HFFc6 (cell line): ENCODE measurements at places on chromosomes 7 and 10. TPM values are rescaled to one million over a fixed set of nuclear protein-coding genes. Genes with fewer than 3 reads are reported as not detected.

GRCh38 chr7:44182827-44183226, 6.4 kb downstream of the GCK start:
- H3K27ac ChIP-seq, result no peak overlapping the region
- H3K36me3 ChIP-seq, result peaks cover 18% of the 10 kb centered on the region
- peaks cover 18% of the 10 kb centered on the region for H3K27me3 ChIP-seq
- H3K4me3 ChIP-seq, result no peak overlapping the region
- H3K4me1 ChIP-seq, result peaks cover 24% of the 10 kb centered on the region
- DNase-seq, result no peak

DNA sequence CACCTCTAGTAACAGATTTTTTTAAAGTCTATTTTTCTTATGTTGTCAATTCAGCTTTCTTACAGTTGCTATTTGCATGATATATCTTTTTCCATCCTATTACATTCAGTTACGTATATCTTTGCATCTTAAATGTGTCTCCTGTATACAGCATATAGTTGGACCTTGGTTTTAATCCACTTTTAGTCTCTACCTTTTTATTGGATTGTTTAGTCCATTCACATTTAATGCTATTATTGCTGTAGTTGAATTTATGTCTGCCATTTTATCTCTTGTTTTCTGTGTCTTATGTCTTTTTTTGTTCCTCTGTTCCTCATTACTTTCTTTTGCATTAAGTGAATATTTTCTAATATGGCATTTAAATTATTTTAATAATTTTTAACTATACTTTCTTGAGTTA, 100.6 kb downstream of the EEPD1 start:
- H3K27ac ChIP-seq, result no peak overlapping the region
- peaks cover 2% of the 10 kb centered on the region; the same call in 1 of the 2 replicates for H3K27me3 ChIP-seq
- peaks cover 18% of the 10 kb centered on the region for H3K36me3 ChIP-seq

DNA sequence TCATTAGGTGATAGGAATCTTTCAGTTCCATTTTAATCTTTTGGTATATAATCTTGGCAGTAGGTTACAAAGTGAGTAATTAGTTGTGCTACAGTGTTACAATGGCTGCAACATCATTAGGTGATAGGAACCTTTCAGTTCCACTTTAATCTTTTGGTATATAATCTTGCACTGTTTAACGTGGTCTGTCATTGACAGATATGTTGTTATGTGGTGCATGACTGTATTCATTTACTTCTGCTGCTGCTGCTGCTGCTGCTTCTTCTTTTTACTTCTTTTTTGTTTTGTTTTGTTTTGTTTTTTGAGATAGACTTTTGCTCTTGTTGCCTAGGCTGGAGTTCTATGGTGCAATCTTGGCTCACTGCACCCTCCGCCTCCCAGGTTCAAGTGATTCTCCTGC, 28.6 kb downstream of the ST7 start:
- H3K27me3 ChIP-seq, result no peaks in the 10 kb centered on the region; the same call in 1 of the 2 replicates
- H3K4me1 ChIP-seq, result peaks cover 56% of the 10 kb centered on the region
- no peaks in the 10 kb centered on the region for H3K36me3 ChIP-seq
- H3K27ac ChIP-seq, result no peak overlapping the region

DNA sequence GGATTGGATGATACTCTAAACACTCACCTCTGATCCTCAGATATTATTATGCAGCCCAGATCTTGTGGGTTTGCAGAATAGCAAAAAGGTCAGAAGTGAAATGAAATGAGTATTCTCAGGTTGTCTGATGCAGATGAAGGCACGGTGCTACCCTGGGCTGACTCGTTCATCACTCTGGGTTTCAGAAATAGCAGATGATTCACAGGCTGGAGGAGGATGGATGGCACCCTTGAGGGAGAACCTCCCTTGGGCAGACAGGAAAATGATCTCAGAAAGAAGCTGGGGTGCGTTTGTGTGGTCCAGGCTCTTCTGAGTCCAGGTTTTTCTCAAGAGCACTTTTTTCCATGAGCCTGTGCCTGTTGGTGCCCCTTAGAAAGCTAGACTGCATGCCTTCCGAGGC, 515.8 kb upstream of the MKI67 start:
- H3K4me3 ChIP-seq, result no peak overlapping the region
- H3K36me3 ChIP-seq, result no peaks in the 10 kb centered on the region
- H3K4me1 ChIP-seq, result no peaks in the 10 kb centered on the region
- H3K27ac ChIP-seq, result no peak overlapping the region
- peaks cover 4% of the 10 kb centered on the region; the same call in 1 of the 2 replicates for H3K27me3 ChIP-seq

DNA sequence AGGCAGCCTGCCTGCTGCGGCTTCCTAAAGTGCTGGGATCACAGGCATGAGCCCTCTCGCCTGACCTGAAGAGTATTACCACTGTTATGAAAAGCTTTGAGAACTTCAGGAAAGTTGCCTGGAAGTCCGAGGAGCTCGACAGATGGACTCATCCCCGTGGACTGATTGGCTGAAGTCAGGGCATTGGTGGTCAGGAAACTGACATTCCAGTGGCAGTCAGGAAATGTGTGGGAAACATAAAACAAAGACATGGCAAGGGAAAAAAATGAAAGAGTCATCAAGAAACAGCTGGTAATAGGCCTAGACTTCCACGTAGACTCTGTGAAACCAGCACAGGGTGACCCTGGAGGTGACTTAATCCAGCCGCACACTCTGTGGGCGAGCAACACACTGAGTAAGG, 123.3 kb downstream of the CDH23 start:
- H3K36me3 ChIP-seq, result no peaks in the 10 kb centered on the region
- H3K27ac ChIP-seq, result no peak overlapping the region
- no peak for DNase-seq
- peaks cover 50% of the 10 kb centered on the region for H3K27me3 ChIP-seq
- no peaks in the 10 kb centered on the region for H3K4me1 ChIP-seq
- no peak overlapping the region for H3K4me3 ChIP-seq

GRCh38 chr10:102615361-102615760, 28.9 kb upstream of the TRIM8 start:
- DNase-seq, result no peak
- peaks cover 38% of the 10 kb centered on the region for H3K4me1 ChIP-seq
- H3K27ac ChIP-seq, result no peak overlapping the region
- no peaks in the 10 kb centered on the region for H3K36me3 ChIP-seq

GRCh38 chr10:124305131-124305530, 113.6 kb downstream of the OAT start:
- peaks cover 8% of the 10 kb centered on the region for H3K36me3 ChIP-seq
- H3K4me3 ChIP-seq, result no peak overlapping the region
- no peak for DNase-seq

DNA sequence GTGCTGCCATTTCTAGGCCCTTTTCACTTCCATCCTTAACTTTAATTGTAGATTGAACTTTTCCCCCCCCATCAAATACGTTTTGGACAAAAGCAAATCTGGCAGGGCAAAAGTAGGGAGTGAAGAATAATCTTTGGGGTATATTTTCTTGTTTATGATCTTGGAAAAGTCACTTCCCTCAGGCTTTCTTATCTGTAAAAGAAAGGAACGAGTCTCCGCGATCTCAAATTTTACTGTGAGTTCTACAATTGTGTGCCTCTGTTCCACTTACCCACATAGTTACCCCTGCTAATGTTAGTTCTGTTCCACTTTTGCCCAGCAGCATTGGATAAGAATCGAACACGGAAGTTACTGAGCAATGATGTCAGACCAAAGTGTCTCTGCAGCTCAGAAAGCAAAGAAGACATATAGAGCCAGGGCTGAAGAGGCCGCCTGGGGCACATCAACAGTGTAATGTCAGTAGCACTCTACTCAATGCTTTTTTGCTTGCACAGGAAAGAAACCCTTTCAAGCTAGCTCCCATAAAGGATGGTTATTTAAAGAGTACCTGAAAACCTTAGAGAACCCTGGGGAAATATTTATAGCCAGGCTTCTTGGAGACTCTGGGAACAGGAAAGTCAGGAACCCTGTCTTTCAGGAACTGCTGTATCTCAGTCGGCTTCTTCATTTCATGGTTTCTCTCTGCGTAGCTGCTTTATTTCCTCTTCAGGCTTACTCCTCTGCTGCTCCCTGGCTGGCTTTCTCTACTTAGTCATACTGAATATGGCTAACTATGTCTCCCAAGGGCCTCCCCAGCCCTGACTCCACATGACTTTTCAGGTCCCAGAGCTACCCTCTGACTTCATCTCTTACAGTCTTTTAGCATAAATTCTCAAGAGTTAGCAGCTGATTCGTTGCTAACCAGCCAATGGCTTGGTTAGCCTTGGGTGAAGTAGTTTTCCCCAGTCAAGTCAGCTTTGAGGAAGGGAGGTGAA, 123.7 kb upstream of the FAM3C start:
- no peaks in the 10 kb centered on the region; the same call in 1 of the 2 replicates for H3K27me3 ChIP-seq
- peaks cover 5% of the 10 kb centered on the region; the same call in 1 of the 2 replicates for H3K4me1 ChIP-seq
- peak overlapping the region; percentile 2; the same call in 1 of the 2 replicates for H3K27ac ChIP-seq
- H3K4me3 ChIP-seq, result no peak overlapping the region

GRCh38 chr7:1513657-1514095, 9.5 kb upstream of the INTS1 start:
- peak overlapping the region; percentile 69 for H3K27ac ChIP-seq
- peak overlapping the region; percentile 26; the same call in 1 of the 2 replicates for H3K4me3 ChIP-seq
- H3K27me3 ChIP-seq, result peaks cover 6% of the 10 kb centered on the region; the same call in 1 of the 2 replicates
- DNase-seq, result no peak
- H3K36me3 ChIP-seq, result no peaks in the 10 kb centered on the region
- peaks cover 27% of the 10 kb centered on the region for H3K4me1 ChIP-seq

GRCh38 chr10:95275726-95276366, 15.0 kb downstream of the PDLIM1 start:
- H3K4me1 ChIP-seq, result peaks cover 77% of the 10 kb centered on the region
- no peaks in the 10 kb centered on the region; the same call in 1 of the 2 replicates for H3K27me3 ChIP-seq
- peak; percentile 59 for DNase-seq
- H3K4me3 ChIP-seq, result peak overlapping the region; percentile 51
- peaks cover 12% of the 10 kb centered on the region for H3K36me3 ChIP-seq

DNA sequence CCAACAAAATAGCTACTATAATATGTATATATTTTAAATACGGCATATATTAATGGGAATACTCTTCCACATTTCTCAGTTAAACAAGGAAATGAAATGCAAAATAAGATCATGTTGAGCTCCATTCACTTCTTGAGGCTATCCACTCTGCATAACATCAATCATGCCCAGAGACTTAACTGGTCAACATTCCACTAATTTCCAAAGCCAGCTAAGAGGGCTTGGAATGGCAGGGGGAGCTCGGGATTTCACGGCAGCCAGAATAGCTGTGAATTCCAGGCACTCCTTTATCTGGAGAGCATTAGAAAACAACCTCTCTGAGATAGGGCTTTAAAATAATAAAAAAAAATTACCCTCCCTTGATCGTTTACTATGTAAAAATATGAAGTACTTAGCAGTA, 194.9 kb upstream of the CDCA7L start:
- H3K27ac ChIP-seq, result no peak overlapping the region
- H3K27me3 ChIP-seq, result peaks cover 5% of the 10 kb centered on the region
- H3K4me1 ChIP-seq, result peaks cover 60% of the 10 kb centered on the region
- no peak overlapping the region for H3K4me3 ChIP-seq

DNA sequence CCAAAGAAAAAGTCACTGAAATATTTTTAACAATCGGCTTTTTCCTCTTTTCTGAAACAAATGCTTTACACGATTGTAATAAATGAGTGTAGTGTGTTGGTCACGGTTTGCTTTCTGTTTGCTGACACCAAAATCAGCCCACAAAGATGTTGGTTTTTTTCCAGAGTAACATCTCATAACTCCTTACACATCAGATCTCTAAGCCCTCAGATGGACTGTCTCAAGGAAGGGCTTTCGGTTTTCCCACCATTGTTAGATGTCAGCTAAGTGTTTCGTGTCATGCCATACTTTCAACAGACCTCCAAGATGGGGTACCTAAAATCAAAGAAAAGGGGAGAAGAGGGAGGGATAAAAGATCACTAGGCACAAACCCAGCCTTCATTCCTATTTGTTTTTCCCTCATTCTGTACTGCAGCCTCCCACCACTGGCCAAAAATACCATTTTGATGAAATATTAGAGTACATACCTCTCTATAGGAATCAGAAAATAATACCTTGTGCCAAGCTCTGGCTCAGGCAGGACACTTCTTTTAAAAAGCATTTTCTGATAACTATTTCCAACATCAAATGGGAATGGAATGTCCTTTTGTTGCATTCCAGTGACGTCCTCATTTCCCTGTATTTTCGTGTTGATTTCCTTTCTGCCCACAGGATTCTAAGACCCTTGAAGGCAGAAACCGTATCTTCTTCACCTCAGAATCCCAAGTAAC, 159.1 kb downstream of the DGKI start:
- peaks cover 76% of the 10 kb centered on the region for H3K4me1 ChIP-seq
- DNase-seq, result peak; percentile 51
- H3K27ac ChIP-seq, result peak overlapping the region; percentile 89
- peak overlapping the region; percentile 82 for H3K4me3 ChIP-seq
- H3K36me3 ChIP-seq, result no peaks in the 10 kb centered on the region

DNA sequence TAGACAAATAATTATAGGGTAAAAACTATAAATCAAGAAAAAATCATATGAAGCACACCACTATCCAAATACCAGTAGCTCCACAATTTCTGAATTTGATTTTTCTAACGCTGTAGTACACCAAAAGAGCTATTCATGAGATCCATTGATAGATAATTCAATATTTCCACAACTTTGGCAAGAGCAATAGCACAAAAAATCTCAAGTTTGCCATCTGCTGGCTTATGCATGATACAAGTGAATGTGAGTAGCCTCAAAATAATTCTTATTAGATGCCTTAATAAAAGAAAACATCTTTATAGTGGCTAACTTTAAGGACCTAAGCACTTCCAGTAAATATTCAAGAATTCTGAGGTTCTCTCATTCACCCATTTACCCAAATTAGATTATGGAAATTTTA, 2.2 kb upstream of the TMEM196 start:
- peaks cover 3% of the 10 kb centered on the region for H3K27me3 ChIP-seq
- H3K4me1 ChIP-seq, result no peaks in the 10 kb centered on the region
- DNase-seq, result no peak
- H3K4me3 ChIP-seq, result no peak overlapping the region
- no peak overlapping the region for H3K27ac ChIP-seq

DNA sequence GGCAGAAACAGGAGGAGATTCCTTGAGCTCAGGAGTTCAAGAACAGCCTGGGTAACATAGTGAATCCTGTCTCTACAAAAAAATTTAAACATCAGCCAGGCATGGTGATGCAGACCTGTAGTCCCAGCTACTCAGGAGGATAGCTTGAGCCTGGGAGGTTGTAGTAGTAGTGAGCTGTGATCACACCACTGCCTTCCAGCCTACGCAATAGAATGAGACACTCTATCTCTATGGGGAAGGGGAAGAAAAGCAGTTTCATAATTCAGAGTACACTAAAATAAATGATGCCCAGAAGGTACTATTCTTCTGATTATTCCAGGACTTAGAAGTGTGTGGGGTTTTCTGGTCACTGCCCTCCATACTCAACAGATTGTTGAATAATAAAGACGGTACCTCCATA, 177.3 kb downstream of the KMT2E start:
- H3K4me1 ChIP-seq, result peaks cover 35% of the 10 kb centered on the region
- no peaks in the 10 kb centered on the region; the same call in none of the 2 replicates for H3K27me3 ChIP-seq
- H3K36me3 ChIP-seq, result peaks cover 12% of the 10 kb centered on the region
- H3K27ac ChIP-seq, result no peak overlapping the region
- no peak overlapping the region for H3K4me3 ChIP-seq

GRCh38 chr10:71804077-71804476, 30.8 kb upstream of the VSIR start:
- H3K36me3 ChIP-seq, result no peaks in the 10 kb centered on the region
- no peak overlapping the region for H3K27ac ChIP-seq
- H3K4me1 ChIP-seq, result no peaks in the 10 kb centered on the region
- no peak overlapping the region for H3K4me3 ChIP-seq

The AKR1D1 gene
- total RNA-seq, result not detected in 2 replicates

The CLCN1 gene
- not detected in 3 replicates for total RNA-seq

The FANK1 gene
- 1.0 to 1.4 TPM (median 1.1 TPM) in 3 replicates for total RNA-seq

The NRG3 gene
- not detected in 3 replicates for total RNA-seq

The TLX1 gene
- not detected in 3 replicates for total RNA-seq

The CACNB2 gene
- total RNA-seq, result not detected in 3 replicates

The VAX1 gene
- total RNA-seq, result not detected in 3 replicates

The MBL2 gene
- not detected in 3 replicates for total RNA-seq

The ZNF783 gene
- 7.8 to 9.5 TPM (median 8.9 TPM) in 3 replicates for total RNA-seq

The PLXDC2 gene
- 0.34 to 3.1 TPM (median 1.9 TPM) in 3 replicates for total RNA-seq

The SLC29A3 gene
- 2.1 and 4.4 TPM in 2 replicates for total RNA-seq

The LIPF gene
- not detected in 3 replicates for total RNA-seq

The C10orf62 gene
- total RNA-seq, result not detected in 3 replicates

The VGF gene
- 0.29 to 0.73 TPM (median 0.34 TPM) in 3 replicates for total RNA-seq
